Left cardiac atrium (tissue), 4 donors: ENCODE measurements at places on chromosomes 16 and 17.

DNA sequence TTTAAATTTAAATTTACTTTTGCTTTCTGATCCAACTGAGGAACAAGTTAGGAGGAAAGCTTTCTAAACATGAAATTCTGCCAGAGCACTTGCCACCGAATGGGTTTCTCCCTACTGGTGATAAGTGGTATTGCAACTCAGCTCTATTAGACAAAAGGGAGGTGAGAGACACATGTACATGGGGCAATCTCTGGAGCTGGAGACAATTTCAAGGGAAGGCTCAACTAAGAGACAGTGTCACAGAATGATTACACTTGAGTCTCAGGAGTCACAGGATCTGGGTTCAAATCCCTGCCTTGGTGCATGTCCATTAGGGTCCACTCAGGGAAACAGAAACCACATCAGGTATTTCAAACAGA, 37.4 kb downstream of the SOCS1 start:
- DNase-seq, result no peak

- DNase-seq, result no peak
These were observed 180.2 kb downstream of the RPTOR start for GRCh38 chr17:80724775-80725266.

DNA sequence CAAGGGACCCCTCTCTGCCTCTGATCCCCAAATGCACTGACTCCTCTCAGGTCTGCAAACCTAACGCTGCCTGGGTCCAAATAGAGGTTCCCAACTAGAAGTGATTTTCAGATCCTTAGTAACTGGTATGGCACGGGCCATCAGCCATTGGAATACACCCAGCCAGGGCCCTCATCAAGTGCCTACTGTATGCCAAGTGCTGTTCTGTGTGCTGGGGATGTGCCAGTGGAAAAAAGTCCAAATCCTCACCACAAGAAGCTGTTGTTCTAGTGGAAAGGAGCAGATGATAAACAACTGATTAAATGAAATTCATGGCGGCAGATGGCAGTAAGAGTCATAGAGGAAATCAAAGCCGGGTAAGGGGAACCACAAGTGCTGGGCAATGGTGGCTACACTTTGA, 57.2 kb upstream of the MED9 start:
- no peak for DNase-seq

- no peak for DNase-seq
These were observed 57.5 kb downstream of the WIPI1 start for GRCh38 chr17:68399638-68400403.

DNA sequence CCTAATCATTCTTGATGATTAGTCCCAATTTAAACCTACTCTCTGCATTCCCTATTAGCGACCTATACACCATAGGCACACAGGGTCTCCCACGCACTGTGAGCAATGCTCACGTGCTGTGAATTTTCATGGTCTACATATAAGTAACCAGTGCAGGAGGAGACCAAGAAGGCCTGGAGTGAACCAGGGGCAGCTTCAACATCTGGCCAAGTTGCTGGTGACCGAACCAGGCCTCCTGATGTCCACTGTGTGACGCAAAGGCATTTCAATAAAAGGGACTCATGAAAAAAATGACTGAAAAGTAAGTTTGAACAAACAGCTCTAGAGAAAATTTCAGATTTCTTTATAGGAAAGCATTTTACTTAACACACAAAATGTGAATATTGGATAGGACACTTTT, 107.0 kb downstream of the ZFHX3 start:
- no peak for DNase-seq
